A549 treated with CORT108297 at 1 μM for 4 hours (cell line): ENCODE measurements at places on chromosomes 6 and 20. TPM values are rescaled to one million over a fixed set of nuclear protein-coding genes. Genes with fewer than 3 reads are reported as not detected.

The SNPH gene
- total RNA-seq = 3.7 to 5.6 TPM (median 4.9 TPM) in 5 replicates

The EPHA7 gene
- 0.09 to 0.11 TPM (median 0.09 TPM) in 5 replicates for total RNA-seq

The CGA gene
- total RNA-seq = 0.09 to 0.22 TPM (median 0.20 TPM) in 4 of 5 replicates, not detected in the other

The HTR1E gene
- total RNA-seq = not detected in 5 replicates

The FLRT3 gene
- 1.6 to 2.2 TPM (median 1.8 TPM) in 5 replicates for total RNA-seq

The SIRPB2 gene
- 0.06 TPM in 2 of 5 replicates, not detected in the others for total RNA-seq

The ANGPT4 gene
- total RNA-seq = 0.01 to 0.04 TPM (median 0.02 TPM) in 4 of 5 replicates, not detected in the other

The LY6G6C gene
- 0.09 to 0.12 TPM (median 0.10 TPM) in 3 of 5 replicates, not detected in the others for total RNA-seq

The HMGA1 gene
- 471 to 693 TPM (median 648 TPM) in 5 replicates for total RNA-seq

The CLIC5 gene
- total RNA-seq = not detected in 5 replicates

The ZNF831 gene
- not detected in 5 replicates for total RNA-seq

The ULBP3 gene
- total RNA-seq = 3.3 to 4.3 TPM (median 3.9 TPM) in 5 replicates

The ZBTB9 gene
- 10.5 to 11.9 TPM (median 11.8 TPM) in 5 replicates for total RNA-seq

The MAPK14 gene
- total RNA-seq = 23.0 to 28.2 TPM (median 25.7 TPM) in 5 replicates

The TTI1 gene
- total RNA-seq = 21.1 to 22.4 TPM (median 21.9 TPM) in 5 replicates

The TP53TG5 gene
- total RNA-seq = not detected in 5 replicates

The DAAM2 gene
- not detected in 5 replicates for total RNA-seq

The ADGRF5 gene
- total RNA-seq = not detected in 5 replicates

The UBD gene
- total RNA-seq = 0.46 to 0.99 TPM (median 0.64 TPM) in 5 replicates

The OR2B2 gene
- total RNA-seq = not detected in 5 replicates

The EDN1 gene
- 42.0 to 52.8 TPM (median 43.7 TPM) in 5 replicates for total RNA-seq

The OPRL1 gene
- total RNA-seq = 0.52 to 0.80 TPM (median 0.54 TPM) in 5 replicates
